AG09309 (cell line): ENCODE measurements at places on chromosomes 11 and 22.

DNA sequence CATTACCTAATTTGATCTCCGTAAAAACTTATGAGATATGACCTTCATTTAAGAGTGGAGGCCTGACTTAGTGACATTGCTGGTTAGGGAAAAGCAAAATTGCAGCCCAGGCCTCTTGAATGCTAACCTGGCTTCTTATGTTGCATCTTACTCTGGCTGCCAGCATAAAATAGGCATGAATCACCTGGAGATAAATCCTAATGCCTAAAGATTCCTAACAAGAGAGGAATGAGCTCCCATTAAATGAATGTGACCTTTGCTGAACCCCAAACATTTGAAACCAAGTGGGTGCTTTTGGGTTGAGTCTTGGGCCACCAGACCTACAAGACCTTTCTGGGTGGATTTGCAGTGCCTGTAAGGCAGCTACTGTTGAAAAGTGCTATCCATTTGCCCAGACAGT is 1145.6 kb upstream of the TENM4 start:
- DNase-seq: no peak

DNA sequence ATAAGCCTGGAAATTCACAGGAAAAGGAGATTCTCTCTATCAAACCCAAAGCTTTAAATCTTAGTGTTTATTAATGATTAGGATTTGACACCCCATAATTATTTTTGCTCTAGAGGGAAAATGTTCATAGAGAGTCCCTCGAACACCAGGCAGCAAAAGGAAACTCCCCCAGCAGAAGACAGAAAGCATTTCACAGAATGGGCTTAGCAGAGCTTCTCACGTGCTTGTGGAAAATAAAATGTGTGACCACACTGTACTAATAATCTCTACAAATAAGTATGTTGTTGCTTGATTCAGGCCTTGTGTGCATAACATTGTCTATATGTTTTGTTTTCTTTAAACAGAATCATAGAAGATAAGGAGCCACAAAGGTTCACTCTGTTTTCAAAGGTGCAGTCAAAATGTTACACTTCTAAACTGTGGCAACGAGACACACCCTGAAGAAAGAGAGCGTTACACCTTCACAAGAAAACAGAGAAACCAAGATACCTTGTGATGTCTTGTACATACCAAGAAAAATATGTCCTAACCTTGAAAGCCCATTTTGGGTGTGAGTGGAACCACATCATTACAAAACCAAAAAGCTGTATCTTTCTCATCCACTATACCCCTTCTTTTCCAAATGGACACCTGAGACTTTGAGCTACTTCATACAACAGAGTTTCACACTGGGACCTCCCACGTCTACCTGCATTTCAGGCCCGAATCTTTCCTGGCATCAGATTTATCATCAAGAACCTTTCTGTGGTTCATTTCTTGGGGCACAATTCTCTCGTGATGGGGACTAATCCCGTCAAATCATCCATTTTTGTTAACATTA is 282.5 kb downstream of the ETS1 start:
- no peak for DNase-seq

GRCh38 chr11:46265764-46266163 is 11.7 kb upstream of the CREB3L1 start:
- DNase-seq: no peak

DNA sequence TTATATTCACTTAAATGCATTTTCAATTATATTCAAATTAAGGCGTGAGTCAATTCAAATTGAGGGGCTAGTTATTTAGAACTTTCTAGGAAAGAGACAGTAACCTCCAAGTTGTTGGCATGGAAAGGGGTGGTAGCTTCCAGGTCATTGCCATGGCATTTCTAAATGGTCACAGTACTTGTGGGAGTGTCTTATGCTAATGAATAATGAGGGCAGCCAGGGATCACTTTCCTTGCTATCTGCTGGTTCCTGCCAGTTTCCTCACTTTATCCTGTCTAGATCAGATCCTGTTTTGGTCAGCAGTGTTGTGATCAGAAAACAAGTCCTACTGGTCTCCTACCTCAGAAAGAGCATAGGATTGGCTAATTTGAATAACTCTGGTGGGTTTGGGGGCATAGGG is 21.8 kb upstream of the RNASEH2C start:
- no peak for DNase-seq

GRCh38 chr11:2709429-2709828 is 9.6 kb upstream of the KCNQ1OT1 start:
- no peak for DNase-seq

- DNase-seq: peak; percentile 61
These were observed 73.7 kb upstream of the CTSC start for GRCh38 chr11:88411265-88411664.

GRCh38 chr22:21025763-21026755 is 6.3 kb downstream of the SLC7A4 start:
- DNase-seq: no peak

DNA sequence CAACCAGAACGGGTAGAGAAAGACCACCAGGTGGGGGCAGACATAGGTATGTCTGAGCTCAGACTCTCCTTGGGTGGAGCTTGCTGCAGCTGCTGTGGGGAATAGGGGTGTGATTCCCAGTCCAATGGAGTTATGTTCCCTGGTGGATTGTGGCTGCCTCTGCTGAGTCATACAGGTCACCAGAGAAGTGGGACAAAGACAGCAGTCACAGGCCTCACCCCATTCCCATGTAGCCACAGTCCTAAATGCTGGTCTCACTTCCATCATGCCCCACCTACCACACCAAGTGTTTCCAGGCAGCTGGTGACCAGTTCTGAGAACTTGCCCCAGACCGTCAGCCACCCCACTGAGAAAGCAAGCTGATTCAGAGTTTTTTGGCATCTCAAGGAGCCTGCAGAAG is 17.5 kb downstream of the OR52E5 start:
- no peak for DNase-seq

- no peak for DNase-seq
These were observed 34.7 kb downstream of the NECTIN1 start for GRCh38 chr11:119694334-119694733.

DNA sequence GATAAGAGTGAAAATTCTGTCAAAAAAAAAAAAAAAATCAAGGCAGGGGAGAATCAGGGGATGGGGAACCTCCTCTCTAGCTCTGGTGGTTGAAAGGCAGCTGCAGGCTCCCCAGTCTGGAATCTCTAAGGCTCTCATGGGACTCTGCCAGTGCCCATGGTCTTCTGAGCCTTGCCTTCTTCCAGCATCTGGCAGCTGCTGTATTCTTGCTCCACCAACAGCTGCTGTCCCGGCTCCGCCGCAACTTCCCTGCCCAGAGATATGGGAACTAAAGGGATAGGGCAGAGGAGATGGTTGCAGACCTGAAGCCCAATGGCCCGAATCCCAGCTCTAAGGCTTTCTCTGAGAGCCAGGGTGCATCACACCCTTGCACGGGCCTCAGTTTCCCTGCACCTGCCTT is 49.5 kb upstream of the PHF21B start:
- DNase-seq: no peak

- DNase-seq: peak; percentile 13
These were observed 50.7 kb downstream of the TP53I11 start for GRCh38 chr11:44899959-44900358.

GRCh38 chr22:50734343-50734771 is 3.6 kb upstream of the ACR start:
- no peak for DNase-seq

- no peak for DNase-seq
These were observed 39.8 kb upstream of the TEF start for GRCh38 chr22:41341990-41342389.

DNA sequence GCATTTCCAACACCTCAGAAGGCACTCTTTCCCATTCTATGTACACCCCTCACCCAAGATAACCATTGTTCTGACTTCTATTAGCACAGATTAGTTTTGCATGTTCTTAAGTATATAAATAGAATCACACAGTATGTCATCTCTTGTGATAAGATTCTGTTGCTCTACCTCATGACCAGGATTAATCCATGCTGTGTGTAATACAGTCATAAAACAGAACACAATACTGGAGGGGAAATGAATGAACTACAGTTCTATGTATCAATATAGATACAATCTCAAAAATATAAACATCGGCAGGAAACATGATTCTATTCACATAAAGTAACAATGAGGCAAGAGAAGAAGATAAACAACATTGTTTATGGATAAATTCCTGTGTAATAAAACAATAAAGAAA is 151.5 kb downstream of the ATG16L2 start:
- no peak for DNase-seq

- no peak for DNase-seq
These were observed 1259.6 kb upstream of the TENM4 start for GRCh38 chr11:80700386-80700785.

- no peak for DNase-seq
These were observed 56.9 kb downstream of the BBOX1 start for GRCh38 chr11:27097551-27097950.

DNA sequence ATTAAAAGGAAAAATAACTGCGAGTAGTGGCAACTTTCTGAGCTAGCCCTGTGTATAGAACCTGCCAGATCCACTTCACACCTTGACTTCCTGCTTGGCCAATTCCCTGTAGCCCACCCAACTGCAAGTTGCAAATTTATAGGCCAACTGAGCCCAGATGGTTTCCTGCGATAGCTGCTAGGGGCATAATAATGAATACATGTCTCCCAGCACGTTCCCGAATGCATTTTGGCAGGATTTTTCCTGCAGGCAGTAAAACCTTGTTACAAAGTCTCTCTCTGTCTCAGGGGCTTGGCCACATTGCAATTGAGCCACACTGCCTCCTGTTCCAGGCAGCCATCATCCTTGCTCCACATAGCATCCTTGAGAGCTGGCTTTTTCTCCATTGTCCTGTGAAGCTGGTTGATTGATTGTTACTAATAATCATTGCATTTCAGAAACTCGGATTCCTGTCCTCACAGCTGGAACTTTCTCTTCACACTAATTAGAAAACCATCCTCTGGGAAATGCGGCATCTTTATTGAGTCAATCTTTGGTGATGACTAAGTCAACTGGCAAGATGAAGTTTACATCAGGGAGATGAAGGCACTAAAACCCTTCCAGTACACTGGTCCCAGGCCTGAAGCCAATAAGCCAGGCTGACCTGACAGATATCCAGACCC is 18.6 kb upstream of the LMO2 start:
- no peak for DNase-seq

GRCh38 chr22:37569009-37569920 is 9.0 kb downstream of the CDC42EP1 start:
- DNase-seq: no peak

GRCh38 chr22:44164031-44164430 is 16.7 kb upstream of the PARVG start:
- no peak for DNase-seq

GRCh38 chr11:87437844-87438223 is 400.1 kb downstream of the TMEM135 start:
- peak; percentile 59 for DNase-seq

DNA sequence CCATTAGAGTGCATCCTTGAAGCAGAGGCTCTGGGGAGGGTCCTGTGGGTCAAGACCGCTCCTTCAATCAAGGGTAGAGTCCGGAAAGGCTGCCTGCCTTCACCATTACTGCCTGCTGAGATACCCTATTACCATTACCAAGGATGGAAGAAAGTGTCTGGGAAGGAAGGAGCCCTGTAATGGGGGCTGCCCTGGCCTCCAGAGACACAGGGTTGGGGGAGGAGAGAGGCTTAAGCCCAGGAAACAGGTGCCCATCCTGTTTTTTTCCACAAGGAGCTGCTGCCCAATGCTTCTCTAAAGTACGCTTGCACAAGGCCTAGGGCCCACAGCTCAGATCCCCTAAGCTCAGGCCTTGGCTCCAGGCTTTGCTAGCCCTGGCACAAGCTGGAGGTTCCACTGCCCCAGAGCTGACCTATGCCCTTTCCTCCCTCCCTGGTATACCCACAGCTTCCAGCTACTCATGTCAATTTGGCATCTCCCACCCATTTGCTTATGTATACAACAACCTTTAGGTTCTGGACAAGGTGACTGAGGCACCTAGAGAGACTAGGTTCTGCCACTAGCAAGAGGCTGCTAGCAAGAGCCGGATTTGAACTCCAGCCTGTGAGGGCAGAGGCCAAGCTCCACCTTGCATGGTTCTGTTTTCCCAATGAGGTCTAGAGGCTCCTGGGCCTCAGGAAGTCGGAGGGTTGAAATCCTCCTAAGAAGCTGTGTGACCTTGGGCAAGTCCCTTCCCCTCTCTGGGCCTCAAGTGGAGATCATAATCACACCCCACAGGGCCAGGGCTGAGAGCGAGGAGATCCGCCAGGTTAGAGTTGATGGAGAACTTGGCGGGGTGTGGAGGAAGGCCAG is 1.5 kb upstream of the PLCB3 start:
- DNase-seq: no peak

DNA sequence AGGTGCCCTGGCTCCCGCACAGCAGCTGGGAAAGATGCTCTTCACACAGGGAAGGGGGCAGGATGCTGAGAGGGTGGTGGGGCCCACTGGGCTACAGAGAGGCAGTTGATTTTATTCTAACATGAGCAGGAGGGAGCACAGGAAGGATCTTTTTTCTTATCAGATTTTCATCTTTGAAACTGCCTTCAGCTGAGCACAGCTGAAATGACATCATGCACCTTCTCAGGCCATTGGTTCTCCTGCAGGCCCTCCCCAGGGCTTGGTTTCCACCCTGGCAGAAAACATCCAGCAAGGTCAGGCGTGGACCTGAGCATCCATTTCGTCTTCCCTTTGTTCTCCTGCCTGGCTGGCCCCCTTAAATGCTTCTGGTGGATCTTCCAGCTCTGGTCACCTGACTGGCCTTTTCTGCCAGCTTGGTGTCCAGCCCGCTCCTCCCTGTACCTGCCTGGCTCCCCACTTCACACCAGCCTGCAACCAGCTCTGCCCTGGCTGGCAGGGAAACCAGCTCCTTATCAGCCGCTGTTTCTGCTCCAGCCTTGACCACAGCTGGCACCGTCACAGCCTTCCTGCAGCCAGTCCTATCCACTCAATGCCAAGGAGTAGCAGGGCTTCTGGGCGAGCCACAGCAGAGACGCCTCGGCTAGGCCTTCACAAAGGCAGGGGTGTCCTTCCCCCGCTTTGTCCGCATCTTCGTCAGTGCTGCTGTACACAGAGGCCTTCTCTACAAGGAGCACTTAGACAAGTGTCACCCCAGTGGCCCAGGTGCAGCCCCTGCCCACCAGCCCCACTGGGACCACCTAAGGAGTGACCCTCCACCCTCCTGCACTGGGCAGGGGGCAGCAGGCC is 36.5 kb downstream of the TOM1 start:
- DNase-seq: no peak

- DNase-seq: no peak
These were observed 1.9 kb downstream of the CAPN5 start for GRCh38 chr11:77068457-77069335.

DNA sequence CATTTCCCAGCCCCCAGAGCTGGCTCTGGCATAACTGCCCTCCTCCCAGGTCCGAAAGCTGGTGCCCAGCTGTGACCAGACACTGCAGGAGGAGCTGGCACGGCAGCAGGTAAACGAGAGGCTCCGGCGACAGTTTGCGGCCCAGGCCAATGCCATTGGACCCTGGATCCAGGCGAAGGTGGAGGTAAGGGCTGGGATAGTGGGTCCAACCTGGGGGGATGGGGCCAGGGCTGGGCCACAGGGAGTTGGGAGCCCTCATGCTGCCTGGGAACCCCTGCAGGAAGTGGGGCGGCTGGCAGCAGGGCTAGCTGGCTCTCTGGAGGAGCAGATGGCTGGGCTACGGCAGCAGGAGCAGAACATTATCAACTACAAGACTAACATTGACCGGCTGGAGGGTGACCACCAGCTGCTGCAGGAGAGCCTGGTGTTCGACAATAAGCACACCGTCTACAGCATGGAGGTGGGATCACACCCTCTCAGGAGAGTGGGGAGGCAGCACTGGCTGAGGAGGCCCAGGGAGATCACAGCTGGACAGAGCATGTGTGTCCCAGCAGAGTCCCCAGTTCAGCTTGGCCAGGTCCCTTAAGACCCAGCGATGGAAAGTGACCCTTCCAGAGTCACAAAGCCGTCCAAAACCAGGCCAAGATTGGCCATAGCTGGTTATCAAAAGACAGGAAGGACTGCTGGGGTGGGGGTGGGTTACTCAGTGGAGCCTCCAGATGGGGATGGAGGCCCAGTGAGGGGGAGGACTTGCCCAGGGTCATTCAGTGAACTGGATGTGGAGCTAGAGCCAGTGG is 7.0 kb downstream of the CTSF start:
- no peak for DNase-seq
